ENCODE measurements at places on chromosomes 7 and 10.
A peak's percentile ranks its signal among the peaks of the same experiment; 100 is the strongest.

GRCh38 chr10:27646604-27647175 lies 98.9 kb downstream of the MKX start:
- no peak for DNase-seq

DNA sequence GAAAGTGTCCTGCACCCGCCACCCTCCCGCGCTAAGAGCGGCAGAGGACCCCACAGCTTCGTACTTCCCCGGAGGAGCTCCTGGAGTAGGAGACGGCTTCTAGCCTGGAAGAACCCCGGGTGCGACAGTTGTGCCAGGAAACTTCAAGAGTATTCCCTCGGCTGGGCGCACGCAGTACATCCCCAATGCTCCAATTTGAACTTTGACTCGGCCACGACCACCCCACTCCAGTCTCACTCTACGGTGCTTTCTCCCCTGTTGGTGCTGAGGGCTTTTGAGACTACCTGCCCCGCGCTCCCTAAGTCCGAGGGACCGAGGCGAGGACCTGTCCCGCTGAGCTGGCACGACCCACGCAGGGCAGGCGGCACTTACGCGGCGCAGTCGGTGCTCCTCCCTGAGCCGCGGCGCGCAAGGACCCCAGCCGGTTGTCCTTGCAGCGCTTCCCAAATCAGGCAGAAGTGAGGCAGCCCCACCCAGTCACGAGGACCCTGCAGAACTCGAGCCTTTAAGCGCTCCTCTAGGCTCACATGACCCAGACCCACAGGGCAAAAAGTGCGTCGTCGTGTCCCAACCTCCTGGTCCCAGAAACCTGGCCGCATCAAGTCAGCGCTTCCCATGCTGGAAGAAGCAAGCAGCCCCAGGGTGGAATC lies at the start of gene CPVL:
TSS of gene CPVL (minus strand) at position 481 of the 650 bp plus-strand sequence. CDS start 25,476 bp downstream, outside the sequence.
- peak; percentile 28 for DNase-seq

DNA sequence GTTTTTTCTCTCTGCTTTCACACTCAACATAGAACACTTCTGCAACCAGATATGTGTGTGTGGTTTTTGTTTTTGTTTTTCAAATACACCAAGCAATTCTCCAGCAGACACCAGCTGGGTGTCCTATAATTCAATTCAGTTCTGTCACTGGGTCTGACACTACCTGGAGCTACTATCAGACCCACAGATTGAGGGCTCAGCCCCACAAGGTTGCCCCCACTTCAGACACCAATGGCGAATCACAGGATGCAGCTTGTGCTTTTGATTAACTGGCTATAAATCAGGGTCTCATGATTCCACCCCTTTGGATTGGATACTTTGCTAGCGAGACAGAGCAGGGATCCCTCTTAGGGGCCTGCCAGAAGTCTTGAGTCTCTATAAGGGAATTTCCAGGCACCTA lies 462.2 kb upstream of the NRP1 start:
- DNase-seq = no peak

GRCh38 chr7:253581-254336 lies 36.2 kb upstream of the FOXL3 start:
- DNase-seq = no peak

GRCh38 chr10:79995979-79996634 lies 47.2 kb upstream of the SFTPD start:
- DNase-seq = no peak

- no peak for DNase-seq
These were observed 36.6 kb downstream of the TCF7L2 start for GRCh38 chr10:112986544-112987190.

GRCh38 chr7:157555313-157555712 lies 218.5 kb downstream of the DNAJB6 start:
- DNase-seq = no peak

DNA sequence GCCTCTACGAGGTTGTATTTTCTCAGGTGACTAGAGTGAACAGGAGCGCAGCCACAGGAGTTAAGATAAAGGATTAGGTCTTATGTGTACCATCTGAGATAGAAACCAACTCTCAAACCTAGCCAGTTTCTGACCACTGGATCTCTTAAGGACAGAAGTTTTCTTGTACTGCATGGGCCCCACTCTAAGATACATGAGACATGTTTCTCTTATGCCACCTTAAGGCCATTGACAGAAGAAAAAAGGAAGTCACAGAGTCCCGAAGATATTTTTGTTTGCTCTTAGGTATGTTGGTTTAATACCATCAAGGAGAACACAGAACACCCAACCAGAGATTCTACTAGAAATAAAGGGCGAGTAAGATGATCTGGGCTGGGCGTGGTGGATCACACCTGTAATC lies 335.8 kb downstream of the FRMD4A start:
- no peak for DNase-seq

- DNase-seq = no peak
These were observed 147.3 kb upstream of the PDE1C start for GRCh38 chr7:32217341-32218153.

DNA sequence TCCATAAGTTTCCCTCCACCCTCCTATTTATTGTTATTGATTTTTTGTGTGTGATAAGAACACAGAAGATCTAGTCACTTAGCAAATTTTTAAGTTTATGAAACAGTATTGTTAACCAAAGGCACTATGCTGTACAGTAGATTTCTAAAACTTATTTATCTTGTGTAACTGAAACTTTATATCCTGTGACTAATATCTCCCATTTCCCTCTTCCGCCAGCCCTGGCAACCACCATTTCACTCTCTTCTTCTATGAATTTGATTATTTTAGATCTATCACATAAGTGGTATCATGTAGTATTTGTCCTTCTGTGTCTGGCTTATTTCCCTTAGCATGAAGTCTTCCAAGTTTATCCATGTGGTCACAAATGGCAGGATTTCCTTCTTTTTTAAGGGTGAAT lies 144.3 kb upstream of the INHBA start:
- DNase-seq = no peak

GRCh38 chr7:136446751-136447150 lies 421.7 kb upstream of the CHRM2 start:
- DNase-seq = no peak

DNA sequence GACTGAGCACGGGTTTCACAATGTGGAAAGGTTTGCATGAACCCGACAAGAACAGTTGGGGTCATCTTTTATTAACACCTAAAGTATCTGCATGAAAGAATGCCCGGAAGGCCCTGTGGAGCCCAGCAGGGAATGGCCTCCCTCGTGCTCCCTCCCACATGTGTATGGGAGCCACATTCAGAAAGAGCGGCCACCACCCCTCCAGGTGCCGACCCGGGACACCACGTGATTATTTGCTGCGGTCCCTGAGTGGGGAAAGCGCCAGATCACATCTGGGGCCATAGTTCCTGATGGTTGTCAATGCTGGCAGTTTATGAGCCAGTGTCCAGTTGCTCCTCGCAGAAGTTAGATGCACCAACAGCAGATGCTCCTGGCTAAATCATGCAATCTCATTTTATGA lies 571.4 kb downstream of the TCERG1L start:
- no peak for DNase-seq
